T-helper 1 cell treated with Interleukin-12 subunit alpha and Interleukin-12 subunit beta and Interleukin-4 antibody, amounts not matched to agents 30 ng/mL and 1 ng/mL, for 36 hours (primary cell): ENCODE measurements at places on chromosomes 3 and 15. TPM values are rescaled to one million over a fixed set of nuclear protein-coding genes. Genes with fewer than 3 reads are reported as not detected.

The CEP70 gene
- total RNA-seq = 6.5 and 7.4 TPM in 2 replicates

The TATDN2 gene
- 90.6 and 95.6 TPM in 2 replicates for total RNA-seq

The ATP2B2 gene
- total RNA-seq = not detected in 2 replicates

The ALDH1A3 gene
- total RNA-seq = not detected in 2 replicates

The B2M gene
- total RNA-seq = 8,744 and 8,765 TPM in 2 replicates

The PRC1 gene
- total RNA-seq = 98.6 and 105 TPM in 2 replicates

The RASGRP1 gene
- 224 and 230 TPM in 2 replicates for total RNA-seq

The ECE2 gene
- total RNA-seq = not detected in 2 replicates

The GABRR3 gene
- total RNA-seq = not detected in 2 replicates

The GHSR gene
- not detected in 2 replicates for total RNA-seq

The CMTM8 gene
- 5.8 and 8.5 TPM in 2 replicates for total RNA-seq

The TNFSF10 gene
- 362 and 367 TPM in 2 replicates for total RNA-seq

The FMN1 gene
- total RNA-seq = 0.05 TPM in 1 of 2 replicates, not detected in the other

The ZNF860 gene
- 0.10 and 0.20 TPM in 2 replicates for total RNA-seq

The HES1 gene
- 8.8 and 10.8 TPM in 2 replicates for total RNA-seq

The KLF13 gene
- total RNA-seq = 241 and 248 TPM in 2 replicates

The CPN2 gene
- not detected in 2 replicates for total RNA-seq

The RBMS3 gene
- 4.1 and 4.2 TPM in 2 replicates for total RNA-seq

The OR5K2 gene
- total RNA-seq = not detected in 2 replicates

The TGM4 gene
- not detected in 2 replicates for total RNA-seq

The TSEN2 gene
- 13.3 TPM in 2 replicates for total RNA-seq

The GOLGA8J gene
- 0.74 TPM in 1 of 2 replicates, not detected in the other for total RNA-seq

The LYZL4 gene
- not detected in 2 replicates for total RNA-seq

The GHRL gene
- total RNA-seq = 3.2 and 6.9 TPM in 2 replicates

The PTPRG gene
- 2.1 and 2.5 TPM in 2 replicates for total RNA-seq

The SI gene
- total RNA-seq = not detected in 2 replicates

The C3orf33 gene
- total RNA-seq = 0.46 and 0.83 TPM in 2 replicates

The PLXNB1 gene
- 3.3 and 6.9 TPM in 2 replicates for total RNA-seq

The CIB1 gene
- total RNA-seq = 124 and 126 TPM in 2 replicates

The LRRC31 gene
- not detected in 2 replicates for total RNA-seq

The BFSP2 gene
- total RNA-seq = 0.44 and 0.47 TPM in 2 replicates

The GOLGA8Q gene
- 7.2 and 8.0 TPM in 2 replicates for total RNA-seq

The ZBBX gene
- total RNA-seq = not detected in 2 replicates

The ARGFX gene
- not detected in 2 replicates for total RNA-seq

The KLHL40 gene
- total RNA-seq = not detected in 2 replicates

The ARHGEF3 gene
- 92.4 and 92.7 TPM in 2 replicates for total RNA-seq
